ENCODE measurements at places on chromosomes 4 and X.

- DNase-seq: no peak
Observed at GRCh38 chr4:100340512-100341485, 150.5 kb upstream of the DDIT4L start.

- no peak for DNase-seq
Observed at GRCh38 chr4:67746797-67747495, 7.2 kb downstream of the GNRHR start.

DNA sequence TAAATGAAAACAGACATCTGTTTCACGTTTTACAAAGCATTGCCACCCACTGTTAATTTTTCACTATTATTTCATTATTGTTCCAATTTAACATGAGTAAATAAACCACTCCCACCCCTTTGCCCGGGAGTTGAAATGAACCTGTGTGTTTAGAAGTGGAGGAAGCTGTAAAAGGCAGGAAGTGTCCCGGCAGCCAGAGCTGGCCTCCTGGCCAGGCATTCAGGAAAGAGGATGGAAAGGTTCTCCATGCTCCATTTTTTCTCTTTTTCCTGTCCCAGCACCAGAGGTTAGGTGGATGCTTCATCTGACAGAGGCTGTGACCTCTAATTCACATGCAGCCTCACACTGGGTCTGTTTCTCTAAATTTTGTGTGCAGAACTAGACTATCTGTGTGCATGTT is 55.5 kb upstream of the LNX1 start:
- DNase-seq: no peak

- no peak for DNase-seq
Observed at GRCh38 chr4:24656906-24657305, 72.6 kb upstream of the DHX15 start.

DNA sequence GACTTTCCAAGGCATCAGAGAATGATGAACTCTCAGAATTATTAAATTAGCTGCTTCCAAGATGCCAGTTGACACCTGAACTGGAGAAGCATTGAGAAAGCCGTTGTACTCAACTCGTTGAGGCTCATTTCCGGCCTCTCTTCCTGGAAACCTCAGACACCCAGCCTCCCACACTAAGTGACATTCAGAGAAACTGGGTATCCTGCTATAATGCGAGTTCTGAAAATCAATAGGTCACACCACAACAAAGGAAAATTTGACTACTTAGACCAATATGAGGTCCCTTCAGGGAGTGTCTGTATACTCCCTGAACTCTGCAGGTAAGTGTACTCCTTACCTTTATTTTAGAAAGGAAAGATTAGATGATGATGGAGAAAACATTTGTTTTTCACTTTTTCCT is 51.2 kb downstream of the ENPEP start:
- DNase-seq: no peak

DNA sequence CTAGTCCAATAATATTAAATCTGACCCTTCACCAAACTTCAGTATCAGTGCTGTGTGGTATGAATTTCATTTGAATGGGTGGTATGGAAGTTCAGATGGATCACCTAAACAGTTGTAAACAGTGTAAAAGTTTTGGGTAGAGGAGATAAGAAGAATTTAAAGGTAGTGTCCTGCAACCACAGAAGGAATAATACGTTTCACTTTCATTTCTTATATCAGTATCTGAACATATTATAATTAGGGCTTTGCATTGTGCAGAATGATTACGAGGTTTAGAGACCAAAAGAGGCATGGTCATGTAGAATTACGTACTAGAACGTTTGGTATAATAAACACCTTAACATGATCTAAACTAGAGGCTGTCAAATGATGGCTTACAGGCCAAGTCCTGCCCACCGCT is 116.1 kb downstream of the PDLIM5 start:
- no peak for DNase-seq

DNA sequence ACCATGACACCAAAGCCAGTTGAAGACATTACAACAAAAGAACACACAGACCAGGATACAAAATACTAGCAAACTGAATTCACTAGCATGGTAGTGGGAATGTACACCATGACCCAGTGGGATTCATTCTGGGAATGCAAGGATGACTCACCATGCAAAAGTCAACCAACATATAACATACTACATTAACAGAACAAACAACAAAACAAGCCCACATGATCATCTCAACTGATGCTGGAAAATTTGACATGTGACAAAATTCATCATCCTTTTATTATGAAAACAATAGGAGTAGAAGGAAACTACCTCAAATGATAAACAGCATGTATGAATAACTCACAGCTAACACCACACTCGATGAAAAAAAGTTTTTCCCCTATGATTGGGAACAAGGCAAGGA is 190.2 kb downstream of the DCLK2 start:
- DNase-seq: no peak

- DNase-seq: no peak
Observed at GRCh38 chr4:170169699-170170098, 79.9 kb upstream of the AADAT start.

- DNase-seq: no peak
Observed at GRCh38 chr4:997375-998071, 4.3 kb upstream of the SLC26A1 start.

GRCh38 chr4:92382128-92382527 is 78.4 kb downstream of the GRID2 start:
- no peak for DNase-seq

Measured in stimulated activated CD8-positive, alpha-beta memory T cell treated with anti-CD3 and anti-CD28 coated beads, Interleukin-7, amount 100 ng/mL, for 24 hours (primary cell).